ENCODE measurements at places on chromosomes 12 and 14. TPM values are rescaled to one million over a fixed set of nuclear protein-coding genes. Genes with fewer than 3 reads are reported as not detected.

Gene CNTN1
- total RNA-seq = 2.6 TPM

DNA sequence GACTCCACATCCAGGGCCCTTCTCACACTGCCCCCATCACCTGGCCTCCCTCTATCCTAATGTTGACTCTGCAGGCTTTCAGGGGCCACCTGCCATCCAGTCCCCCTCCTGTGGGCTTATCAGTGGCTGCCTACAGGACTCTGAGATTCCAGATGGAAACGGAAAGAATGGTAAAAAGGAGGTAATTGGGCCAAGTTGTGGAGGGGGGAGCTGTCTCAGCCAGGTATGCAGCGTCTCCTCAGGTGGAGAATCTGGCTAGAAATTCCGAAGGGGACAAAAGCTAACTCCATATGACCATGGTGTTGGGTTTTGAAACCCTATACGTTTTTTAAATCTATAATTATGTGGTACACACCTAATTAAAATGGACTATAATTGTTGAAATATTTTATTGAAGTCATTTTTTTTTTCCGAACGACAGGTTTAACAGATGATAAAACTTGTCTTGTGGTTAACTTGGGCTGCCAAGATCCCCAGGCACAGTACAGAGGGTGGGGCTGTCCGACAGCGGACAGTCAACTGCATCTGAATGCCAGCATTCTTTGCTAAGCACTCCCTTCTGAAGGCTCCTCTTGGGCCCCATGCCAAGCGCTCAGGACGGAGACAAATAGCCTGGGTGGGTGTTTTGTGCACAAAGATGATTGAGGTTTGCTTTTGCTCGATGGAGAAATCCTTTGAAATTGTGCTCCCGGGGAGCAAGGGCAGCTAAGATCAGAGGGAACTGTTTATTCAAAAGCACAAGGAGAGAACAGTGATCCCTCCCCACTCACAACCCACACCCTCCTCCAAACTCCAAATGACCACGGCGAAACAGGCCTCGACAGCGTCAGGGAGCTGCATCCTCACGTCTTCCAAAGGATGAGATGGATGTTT, 365.6 kb downstream of the BCL11B start:
- DNase-seq = no peak

- no peak for DNase-seq
These were observed 655 bp downstream of the PLD4 start for GRCh38 chr14:104925214-104925854.

DNA sequence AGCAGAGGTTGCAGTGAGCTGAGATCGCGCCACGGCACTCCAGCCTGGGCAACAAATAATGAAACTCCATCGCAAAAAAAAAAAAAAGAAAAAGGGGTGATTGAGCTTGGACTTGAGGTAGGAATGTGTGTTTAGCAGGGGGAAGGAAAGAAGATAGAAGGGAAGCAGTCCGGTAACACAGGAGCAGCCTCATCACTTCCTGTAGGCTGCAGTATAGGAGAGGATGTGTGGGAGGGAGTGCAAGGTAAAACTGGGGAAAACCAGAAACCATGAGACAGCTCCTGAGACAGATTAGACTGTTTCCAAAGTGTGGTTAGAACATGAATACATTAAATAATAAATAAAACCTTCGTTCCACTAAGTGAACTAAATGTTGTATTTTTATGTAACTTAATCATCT, 49.2 kb downstream of the FGD4 start:
- no peak for DNase-seq

DNA sequence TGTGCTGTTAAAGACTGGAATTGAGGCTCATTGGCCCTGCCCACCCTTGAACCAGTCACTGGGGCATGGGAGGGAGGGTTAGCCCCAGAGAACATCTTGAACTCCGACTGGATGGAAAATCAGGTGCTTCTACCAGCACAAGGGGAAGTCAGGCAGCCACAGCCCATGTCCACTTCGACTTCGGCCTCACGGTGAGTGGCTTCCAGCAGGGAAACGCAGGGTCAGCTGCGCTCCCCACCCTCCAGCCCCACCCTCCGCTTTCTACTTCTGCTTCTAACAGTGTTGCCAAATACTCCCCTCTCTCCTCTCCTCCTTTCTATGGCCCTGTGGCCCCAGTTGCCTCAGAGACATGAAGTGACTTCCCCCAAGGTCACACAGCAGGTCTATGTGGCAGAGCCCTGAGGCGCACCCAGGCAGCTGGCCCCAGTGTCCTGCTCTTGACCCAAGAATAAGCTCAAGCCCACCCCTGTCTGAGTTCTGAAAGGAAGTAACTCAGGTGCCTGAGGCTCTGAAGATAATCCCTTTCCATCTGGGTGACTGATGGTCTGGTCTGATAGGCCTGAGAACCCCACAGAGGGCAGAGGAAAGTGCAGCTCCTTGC, 11.9 kb upstream of the SH2B3 start:
- no peak for DNase-seq

Gene CFAP73
- not detected for total RNA-seq

DNA sequence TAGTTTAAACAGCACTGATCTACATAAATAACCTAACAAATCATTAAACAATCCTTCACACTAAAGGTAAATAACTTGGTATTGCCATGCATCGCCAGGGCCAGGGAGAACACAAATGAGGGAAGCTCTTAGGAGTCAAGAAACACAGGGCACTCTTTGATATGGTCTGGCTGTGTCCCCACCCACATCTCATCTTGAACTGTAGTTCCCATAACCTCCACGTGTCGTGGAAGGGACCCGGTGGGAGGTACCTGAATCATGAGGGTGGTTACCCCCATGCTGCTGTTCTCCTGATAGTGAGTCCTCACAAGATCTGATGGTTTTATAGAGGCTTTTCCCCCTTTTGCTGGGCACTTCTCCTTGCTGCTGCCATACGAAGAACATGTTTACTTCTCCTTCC, 17.3 kb downstream of the TMEM132D start:
- no peak for DNase-seq

- no peak for DNase-seq
These were observed 784.2 kb downstream of the SLC6A15 start for GRCh38 chr12:84128117-84128991.

GRCh38 chr12:121238604-121239350, 28.8 kb downstream of the P2RX4 start:
- no peak for DNase-seq

DNA sequence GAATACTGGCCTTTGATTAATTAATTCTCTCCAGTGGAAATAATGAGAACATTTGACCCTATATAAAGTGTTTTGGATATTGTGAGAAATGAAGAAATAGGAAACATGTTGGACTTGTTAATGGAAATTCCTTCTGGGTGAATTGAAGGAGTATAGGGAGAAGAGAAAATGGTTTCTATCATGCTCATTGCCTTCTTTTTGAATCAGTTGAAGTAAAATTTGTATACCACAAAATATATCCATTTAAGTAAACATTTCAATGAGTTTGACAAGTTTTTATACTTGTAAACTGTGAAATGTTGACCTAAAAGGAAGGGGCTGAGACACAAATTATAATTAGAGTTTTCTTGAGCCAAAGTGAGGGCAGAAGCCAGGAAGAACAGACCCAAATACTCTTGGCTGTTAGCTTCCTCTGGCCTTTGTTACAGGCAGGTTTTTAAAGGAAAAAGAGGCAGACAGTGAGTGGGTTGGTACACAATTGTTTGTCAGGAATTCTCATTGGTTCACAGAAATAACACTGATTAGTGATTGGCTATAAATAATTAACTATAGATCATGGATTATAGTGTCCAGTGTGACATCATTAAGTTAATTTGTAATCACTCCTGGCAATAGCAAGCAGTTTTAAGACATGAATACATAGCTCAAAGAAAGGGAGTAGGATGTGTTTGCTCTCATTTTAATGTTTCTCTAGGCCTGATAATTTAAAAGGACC, 826 bp downstream of the ZNF705A start:
- no peak for DNase-seq

Gene MYL2
- total RNA-seq = not detected

Gene RAD51AP1
- 9.3 TPM for total RNA-seq

GRCh38 chr12:31267966-31268365, 58.0 kb downstream of the SINHCAF start:
- peak; percentile 32 for DNase-seq

Gene CHST11
- total RNA-seq = 8.2 TPM

GRCh38 chr12:61846765-61847164, 413.4 kb upstream of the USP15 start:
- DNase-seq = no peak

- DNase-seq = no peak
These were observed 44.1 kb downstream of the SCARB1 start for GRCh38 chr12:124819525-124819924.

DNA sequence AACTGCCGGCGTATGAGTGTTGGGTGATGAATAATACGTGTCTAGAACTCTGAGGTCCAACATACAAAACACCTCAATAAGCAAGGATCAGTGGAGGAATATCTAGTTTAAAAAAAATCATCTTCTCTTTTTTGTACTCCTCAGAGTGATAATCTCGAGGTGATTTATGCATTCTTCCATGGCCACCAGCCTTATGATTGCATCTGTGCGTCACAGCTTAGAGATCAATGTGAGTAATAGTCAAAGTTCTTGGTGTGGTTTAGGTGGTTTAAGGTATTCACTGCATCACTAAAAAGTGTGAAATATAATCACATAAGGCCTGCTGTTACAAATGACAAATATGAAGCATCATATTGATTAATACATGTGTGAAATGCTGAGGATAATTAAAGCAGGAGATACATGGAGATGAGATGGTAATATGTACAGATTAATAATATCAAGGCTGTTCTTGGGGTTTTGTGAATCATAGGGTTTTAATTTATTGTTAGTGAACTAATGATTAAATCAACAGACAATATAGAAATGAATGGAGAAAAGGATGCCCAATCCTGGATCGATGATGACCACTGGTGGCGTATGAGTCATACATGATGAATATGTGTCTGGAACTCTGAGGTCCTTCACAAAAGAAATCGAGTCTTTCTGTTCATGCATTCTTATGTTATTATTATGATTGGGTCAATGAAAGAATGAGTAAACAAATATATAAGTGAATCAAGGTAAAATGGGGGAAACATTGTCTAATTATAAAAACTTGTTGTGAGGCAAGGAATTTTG, 68.8 kb upstream of the RTL1 start:
- no peak for DNase-seq

- DNase-seq = no peak
These were observed 1209.5 kb downstream of the SLC16A7 start for GRCh38 chr12:60805364-60805763.

GRCh38 chr12:105228494-105228893, 7.5 kb downstream of the APPL2 start:
- DNase-seq = peak; percentile 53

Gene GPRC5D
- total RNA-seq = not detected

Gene RD3L
- not detected for total RNA-seq

DNA sequence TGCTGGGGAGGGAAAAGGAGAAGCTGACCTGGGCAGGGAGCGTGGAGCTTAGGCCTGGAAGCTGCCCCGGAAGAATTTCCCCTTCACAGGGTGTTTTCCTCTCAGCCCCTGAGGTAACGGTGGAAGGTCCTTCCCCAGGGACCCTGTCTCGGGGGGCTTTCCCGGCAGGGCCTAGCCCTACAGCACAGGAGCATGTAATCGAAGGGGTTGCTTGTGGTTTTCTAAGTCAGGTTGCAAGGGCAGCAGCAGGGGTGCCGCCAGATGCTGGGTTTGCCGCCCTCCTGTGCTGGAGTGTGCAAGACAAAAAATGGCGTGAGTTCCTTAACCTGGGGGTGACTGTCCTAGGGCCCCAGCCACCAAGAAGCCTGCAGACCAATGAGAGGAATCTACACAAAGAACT, 1.6 kb upstream of the KRT74 start:
- DNase-seq = no peak

Gene SRRM4
- total RNA-seq = not detected

GRCh38 chr12:3746758-3747157, 6.2 kb downstream of the CRACR2A start:
- DNase-seq = no peak

Gene SCNN1A
- total RNA-seq = under 0.01 TPM

DNA sequence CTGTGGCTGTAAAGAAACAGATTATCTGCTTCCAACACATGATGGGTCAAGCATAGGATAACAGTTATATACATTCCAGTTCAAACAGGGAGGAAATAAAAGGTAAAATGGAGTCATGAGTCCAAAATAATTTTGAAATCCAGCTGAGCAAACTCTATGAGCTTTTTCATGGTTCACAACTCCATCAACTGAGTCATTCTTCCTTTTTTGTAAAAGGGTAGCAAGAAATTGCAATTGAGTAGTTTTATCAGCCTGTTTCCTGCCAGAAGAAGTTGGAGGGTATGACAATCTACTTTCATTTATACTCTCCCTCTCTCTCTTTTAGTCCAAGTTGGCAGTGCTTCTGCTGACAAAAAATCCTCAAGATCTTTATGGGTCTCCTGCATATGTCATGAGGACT, 95.6 kb downstream of the CPNE8 start:
- no peak for DNase-seq

DNA sequence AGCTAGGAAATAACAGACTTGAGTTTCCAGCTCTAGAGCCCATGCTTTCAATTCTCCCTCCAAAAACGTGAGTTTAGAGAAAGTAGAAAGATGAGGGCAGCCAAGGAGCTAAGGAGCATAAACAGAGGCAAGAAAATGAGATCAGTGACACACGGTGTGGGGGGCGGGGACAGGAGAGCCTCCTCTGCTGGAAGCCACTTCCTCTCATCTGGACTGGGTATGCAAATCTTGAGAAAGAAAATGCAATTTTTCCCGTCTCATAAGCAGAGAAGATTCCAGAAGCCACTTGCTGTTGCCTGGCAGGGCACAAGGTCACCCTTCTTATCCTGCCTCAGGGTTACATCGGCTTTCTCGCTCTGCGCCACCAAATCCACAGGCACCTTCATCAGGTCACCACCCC, 6.0 kb downstream of the OR10P1 start:
- DNase-seq = no peak

Gene GARIN6
- total RNA-seq = not detected

- DNase-seq = no peak
These were observed 336.3 kb downstream of the NOVA1 start for GRCh38 chr14:26261368-26262122.

DNA sequence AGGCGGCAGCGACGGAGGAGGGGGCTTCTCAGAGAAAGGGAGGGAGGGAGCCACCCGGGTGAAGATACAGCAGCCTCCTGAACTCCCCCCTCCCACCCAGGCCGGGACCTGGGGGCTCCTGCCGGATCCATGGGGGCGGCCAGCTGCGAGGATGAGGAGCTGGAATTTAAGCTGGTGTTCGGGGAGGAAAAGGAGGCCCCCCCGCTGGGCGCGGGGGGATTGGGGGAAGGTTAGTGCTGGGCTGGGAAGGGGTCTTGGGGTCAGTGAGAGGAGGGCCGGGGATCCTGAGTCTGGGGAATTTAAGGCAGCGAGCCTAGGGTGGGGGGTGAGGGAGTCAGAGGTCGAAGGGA, 203 bp downstream of the NFATC4 start:
- no peak for DNase-seq

DNA sequence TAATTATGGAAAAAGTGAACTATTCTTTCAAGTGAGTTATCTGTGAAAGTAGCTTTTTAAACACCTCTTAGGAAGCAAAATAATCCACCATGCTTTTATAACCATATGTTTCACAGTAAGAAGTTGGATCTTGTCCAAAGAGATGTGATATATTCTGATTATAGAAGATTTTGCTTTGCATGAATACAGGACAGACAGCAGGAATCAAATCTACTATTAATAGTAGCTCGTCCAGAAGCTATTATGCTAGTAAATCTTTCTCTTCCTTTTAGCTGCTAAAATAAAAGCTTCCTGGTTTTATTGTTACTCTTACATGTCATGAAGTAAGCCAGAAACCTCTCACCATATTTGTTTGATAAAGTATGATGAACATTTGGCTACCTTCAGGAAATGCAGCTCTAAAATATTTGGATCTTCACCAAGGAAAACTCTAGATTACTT, 257.0 kb downstream of the IPO8 start:
- no peak for DNase-seq

Gene REP15
- total RNA-seq = 1.3 TPM
